ENCODE measurements at places on chromosomes 7 and 10.

GRCh38 chr7:155850766-155851678 is 38.8 kb upstream of the SHH start:
- no peak for DNase-seq

DNA sequence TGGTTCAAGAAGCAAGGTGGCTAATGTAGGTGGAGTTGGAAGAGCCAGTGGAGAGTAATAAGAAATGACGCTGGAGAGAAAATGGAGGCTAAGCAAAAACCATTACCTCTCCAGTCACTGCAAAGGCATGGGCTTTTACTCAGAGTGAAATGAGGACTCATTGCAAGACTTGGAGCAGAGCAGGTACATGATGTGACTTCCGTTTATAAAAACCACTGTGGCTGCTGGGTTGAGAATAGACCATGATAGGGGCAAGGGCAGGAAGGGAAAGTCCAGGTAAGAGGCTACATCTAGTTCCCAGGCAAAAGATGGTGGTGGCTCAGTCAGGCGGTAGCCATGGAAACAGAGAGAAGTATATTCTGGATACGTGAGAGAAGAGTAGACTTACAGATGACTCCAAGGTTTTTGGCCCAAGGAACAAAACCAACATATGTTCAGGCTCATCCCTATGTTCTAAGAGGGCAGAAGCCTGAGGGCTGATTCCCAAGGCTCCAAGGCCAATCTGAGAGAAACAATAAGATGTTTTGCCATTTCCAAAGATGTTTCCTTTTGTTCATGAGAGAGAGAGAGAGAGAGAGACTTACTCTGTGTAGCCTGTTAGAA is 21.5 kb upstream of the PDE1C start:
- DNase-seq, result no peak

DNA sequence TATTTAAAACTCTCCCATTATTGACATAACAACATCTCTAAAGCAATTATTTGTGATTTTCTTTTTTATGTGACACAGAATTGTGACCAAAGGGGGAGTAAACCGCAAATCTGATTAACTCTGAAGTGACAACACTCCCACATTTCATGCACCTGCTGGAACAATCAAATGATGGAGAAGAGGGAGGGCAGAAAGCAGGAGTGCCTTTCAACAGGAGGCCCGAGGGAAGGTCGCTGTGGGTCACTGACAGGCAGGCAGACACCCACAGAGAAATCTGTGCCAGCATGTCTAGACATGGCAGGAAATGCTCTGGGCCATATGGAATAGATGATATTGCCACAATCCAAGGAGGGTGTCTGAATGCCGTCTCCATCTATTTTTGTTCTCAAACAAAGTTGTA is 247.3 kb downstream of the DOCK4 start:
- no peak for DNase-seq

GRCh38 chr7:109261781-109262180 is 692.1 kb downstream of the DNAJB9 start:
- no peak for DNase-seq

GRCh38 chr10:20091698-20092097 is 275.5 kb downstream of the PLXDC2 start:
- no peak for DNase-seq

DNA sequence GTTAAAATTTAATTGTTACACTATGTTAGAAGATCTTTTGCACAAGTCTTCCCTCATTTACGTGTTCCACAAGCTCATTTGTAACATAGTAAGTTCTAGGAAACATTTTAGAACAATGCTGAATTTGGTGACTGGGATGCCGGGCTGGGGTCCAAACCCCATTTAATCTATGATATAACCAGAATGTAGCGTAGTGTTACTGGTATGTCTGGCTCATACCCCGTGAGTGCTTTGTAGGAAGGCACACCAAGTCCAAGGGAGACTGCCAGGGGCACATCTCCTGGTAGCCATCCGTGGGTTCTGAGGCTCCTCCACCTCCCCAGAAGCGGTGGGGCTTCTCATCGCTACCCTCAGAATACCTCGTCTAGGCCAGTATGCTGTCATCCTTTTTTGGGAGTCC is 21.3 kb upstream of the TMEM236 start:
- no peak for DNase-seq

Measured in activated naive CD8-positive, alpha-beta T cell treated with anti-CD3 and anti-CD28 coated beads, Interleukin-2, amount 50 U/mL, for 16 hours (primary cell).